GM13977 (cell line): ENCODE measurements at places on chromosomes 7 and 10.

DNA sequence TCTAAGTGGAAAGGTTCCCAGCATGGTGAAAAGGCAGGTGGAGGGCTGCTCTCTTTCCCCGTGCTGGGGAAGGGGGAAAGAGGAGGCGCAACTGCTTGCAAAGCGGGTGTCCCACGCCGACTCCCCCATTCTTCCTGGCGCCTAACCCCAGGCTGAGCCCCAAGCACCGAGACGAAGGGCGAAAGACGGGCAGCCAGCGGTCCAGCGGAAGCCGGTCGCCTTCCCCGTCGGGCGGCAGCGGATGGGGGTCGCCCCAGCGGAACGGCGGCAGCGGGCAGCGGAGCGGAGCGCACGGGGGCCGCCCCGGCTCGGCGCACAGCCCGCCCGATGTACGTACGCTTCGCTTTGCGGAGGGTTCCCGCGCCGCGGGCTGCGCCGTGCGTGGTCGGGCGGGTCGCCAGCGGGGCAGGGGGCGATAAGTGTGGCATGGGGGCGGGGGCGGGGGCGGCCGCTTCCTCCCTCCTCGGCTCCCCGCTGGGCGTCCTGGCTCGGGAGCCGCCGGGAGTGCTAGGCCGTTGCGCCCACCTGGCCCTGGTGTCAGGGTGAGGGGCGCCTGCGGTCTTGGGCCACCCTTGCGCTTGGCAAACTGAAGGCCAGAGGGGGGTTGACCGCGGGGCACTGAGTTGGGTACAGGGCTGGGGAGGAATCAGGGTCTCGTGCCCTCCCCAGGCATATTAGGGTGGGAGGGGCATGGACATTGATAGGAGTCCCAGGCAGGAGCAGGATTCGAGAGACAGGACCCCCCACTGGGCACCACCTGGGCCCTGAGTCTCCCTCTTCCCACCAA lies 35.2 kb upstream of the HSPB1 start:
- DNase-seq, result no peak

DNA sequence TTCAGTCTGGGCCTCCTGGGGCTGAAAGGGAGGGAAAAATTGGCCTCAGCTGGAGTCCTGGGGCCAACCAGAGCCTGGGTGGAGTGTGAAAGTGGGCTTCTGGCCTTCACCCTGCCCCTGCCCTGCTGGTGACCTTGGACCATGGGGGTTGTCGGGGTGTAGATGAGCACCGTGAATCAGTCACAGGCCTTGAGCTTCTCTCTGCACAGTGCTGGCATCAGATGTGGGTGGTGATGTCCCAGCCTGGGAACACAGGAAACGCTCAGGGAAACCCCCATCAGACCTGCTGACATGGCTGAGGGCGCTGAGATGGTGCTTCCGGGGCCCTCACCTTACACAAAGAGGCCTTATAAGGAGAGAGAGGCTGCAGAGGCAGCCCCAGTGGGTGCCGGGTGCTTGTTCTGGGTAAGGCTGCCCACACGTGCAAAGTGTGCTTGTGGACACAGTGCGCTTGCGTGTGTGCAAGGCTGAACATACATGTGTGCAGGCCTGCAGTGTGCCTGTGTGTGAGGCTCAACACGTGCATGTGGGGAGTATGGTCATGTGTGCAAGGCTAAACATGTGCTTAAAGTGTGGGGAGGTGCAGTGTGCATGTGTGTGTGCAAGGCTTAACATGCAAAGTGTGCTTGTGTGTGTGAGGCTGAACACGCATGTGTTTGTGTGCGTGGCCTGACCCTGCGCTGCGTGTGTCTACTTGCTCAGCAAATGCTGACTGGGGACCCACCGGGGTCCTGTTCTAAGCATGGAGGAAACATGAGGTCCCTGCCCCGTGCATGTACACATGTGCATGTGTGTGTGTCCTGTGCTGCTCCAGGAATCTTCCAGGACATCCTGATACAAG lies 6.5 kb downstream of the ARPC1B start:
- peak; percentile 87 for DNase-seq

DNA sequence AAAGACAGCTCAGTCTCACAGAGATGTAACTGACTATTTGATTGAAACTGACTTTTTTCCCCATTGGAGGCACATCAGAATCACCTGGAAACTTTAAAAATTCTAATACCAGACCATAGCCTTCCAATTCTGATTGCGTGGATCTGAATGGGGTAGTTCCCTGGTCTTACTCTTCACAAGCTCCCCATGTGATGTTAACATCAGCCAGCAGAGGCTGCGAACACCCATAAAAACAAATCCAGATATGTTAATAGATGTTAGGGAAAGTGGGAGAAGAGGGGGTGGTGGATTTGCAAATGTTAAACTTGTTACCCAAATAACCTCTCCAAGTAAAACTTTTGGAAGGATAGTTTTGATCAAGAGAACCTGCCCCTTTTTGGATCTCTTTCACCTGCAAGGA lies 1133.4 kb downstream of the CNTNAP2 start:
- no peak for DNase-seq

- DNase-seq, result peak; percentile 52
These were observed 80.4 kb downstream of the UBE3C start for GRCh38 chr7:157219154-157219553.

DNA sequence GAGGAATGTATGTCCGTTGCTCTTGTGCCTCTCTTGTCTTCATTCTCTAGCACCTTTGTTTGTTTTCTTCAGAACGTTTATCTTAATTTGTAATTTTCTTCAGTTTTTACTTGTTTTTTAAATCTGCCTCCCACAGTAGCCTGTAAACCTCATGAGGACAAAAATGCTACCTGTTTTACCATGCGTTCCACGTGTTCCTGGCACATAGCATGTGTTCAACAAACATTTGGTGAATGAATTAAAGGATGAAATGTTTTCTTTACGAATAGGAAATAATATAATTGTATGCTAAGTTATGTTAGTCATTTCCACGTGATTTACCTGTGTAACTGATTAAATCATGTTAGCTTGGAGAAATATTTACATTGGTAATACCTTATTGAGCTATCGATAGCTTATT lies 2.2 kb downstream of the RBM33 start:
- DNase-seq, result no peak

- no peak for DNase-seq
These were observed 102.4 kb downstream of the SEMA3E start for GRCh38 chr7:83546586-83546985.

DNA sequence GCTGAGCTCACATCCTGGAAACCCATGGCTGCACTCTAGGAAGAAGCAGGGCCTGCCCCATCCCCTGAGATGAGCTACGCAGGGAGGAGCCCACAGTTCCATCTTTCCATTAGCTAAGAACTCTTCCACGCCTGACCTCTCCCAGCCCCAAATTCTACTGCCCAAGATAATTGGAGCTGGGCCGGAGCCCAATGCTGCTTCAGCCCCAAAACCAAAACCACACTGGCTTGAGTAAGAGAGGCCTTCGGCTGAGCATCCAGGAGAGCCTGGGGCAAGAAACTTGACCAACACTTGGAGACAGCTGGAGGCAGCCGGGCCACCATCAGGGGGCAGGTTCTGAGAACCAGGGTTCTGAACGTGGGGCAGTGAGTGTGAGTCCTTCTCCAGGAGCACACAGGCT lies 116.1 kb upstream of the ZMIZ1 start:
- no peak for DNase-seq

GRCh38 chr10:58952747-58953466 lies 223.5 kb upstream of the PHYHIPL start:
- peak; percentile 30 for DNase-seq

GRCh38 chr10:96700374-96701099 lies 19.8 kb downstream of the PIK3AP1 start:
- no peak for DNase-seq

GRCh38 chr7:81956520-81956919 lies 186.7 kb upstream of the HGF start:
- DNase-seq, result no peak

DNA sequence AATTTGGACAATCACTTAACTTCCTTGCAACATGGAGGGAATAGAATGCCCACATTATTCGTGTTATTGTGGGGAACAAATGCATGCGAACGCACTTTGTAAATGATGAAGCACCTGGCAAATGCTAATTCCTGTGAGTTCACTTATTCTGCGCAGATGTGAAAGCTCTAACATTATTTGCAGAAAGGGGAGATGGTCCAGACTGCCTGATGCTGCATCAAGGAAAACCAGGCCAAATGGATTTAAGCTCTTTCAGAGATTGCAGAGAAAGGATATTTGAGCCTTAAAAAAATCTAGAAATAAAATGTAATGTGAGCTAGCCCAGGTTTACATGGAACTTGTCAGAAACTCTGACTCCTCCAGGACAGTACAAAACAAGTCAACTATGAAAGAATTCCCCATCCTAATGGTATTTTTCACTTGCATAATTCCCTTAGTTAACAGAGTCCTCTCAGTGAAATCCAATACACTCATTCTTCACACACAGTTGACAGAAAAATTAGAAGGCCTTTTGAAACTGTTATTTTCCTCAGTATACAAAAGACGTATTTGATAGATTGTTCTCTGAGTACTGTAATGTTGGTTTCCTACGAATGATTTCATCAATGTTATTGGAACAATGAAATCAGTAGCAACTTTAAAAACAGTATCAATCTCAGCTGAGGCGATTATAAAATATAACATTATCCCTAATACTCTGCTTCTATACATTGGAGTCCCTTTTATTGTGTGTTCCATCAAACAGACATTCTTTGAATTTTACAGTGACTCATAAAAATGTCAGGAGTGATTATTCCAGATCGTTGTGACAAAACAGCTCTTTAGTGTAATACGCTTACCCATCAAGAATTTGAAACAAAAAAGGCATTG lies 136.3 kb upstream of the ANK3 start:
- no peak for DNase-seq

- DNase-seq, result no peak
These were observed 73.9 kb upstream of the CABCOCO1 start for GRCh38 chr10:61588770-61589211.

DNA sequence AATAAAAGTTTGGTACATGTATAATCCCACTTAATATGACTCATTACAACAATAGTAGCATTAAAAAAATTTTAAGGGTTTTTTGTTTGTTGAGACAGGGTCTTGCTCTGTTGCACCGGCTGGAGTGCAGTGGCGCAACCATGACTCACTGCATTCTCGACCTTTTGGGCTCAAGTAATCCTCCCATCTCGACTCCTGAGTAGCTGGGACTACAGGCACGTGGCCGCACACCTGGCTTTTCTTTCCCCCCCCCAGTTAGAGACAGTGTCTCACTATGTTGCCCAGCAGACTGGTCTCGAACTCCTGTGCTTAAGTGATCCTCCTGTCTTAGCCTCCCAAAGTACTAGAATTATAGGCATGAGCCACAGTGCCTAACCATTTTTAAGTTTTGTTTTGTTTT lies 40.7 kb downstream of the KMT2C start:
- no peak for DNase-seq

DNA sequence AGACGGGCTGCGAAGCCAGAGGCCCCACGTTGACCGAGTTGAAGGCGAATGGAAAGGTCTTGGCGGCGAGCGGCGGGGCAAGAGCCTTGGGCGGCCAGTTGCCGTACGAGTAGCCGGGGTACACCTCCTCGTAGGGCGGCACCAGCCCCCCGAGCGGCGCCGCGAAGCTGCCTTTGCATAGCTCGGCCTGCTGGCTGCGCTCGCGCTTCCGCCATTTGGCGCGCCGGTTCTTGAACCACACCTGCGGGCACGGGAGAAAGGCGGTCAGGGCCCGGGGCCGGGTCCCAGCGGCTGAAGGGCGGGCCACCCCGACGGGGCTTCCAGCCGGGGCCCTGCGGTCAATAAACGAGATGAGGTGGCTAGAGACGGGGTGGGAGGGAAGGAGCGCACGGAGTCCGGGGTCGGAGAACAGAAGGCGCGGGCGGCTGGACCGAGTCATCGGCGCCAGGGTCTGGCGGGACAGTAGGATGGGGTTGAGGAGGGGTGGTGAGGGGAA lies 4.8 kb downstream of the ELOVL3 start:
- DNase-seq, result peak; percentile 75

GRCh38 chr10:112185959-112186358 lies 2.4 kb upstream of the GPAM start:
- DNase-seq, result no peak

GRCh38 chr7:106056513-106057203 lies 55.5 kb downstream of the SYPL1 start:
- DNase-seq, result peak; percentile 77

DNA sequence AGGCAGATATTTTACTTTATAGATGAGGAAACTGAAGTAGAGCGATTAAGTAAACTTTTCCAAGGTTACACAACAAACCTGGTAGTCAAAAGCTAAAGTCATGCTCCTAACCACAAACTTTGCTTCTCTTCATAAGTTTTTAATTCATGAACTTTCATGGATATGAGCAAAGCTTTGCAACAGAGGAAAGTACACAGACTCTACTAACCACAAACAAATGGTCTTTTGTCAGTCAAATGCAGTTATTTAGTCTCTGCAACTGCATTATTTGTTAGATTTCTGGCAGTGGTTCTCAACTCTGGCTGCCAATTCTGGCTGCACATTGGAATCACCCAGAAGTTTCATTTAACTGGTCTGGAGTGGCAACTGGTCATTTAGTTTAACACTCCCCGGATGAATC lies 140.6 kb upstream of the TMEM168 start:
- DNase-seq, result no peak

GRCh38 chr10:5387169-5387568 lies 17.5 kb downstream of the TUBAL3 start:
- no peak for DNase-seq
